ENCODE measurements at places on chromosomes 2 and 18. TPM values are rescaled to one million over a fixed set of nuclear protein-coding genes. Genes with fewer than 3 reads are reported as not detected.

CDKL4 gene
- 0.22 TPM for total RNA-seq

DNA sequence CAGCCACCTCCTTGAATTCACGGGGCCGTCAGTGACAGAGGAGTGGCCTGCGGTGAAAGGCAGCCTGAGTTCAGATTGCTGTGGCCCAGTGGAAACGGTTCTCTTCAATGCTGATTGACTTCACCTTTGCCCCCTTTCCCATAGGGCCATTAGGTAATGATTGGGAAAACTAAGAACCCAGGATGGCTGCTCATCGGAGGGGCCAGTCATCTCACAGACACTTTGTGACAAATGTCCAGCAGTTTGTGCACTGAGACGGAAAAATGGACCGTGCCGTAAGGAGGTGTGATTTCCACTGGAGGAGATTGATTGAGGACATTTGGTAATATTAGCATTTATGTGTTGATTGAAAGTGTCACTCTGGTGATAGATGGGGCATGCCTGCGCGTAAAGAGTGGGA, 59.7 kb upstream of the TPO start:
- DNase-seq = no peak

VWC2L gene
- total RNA-seq = not detected

GRCh38 chr2:235711527-235711926, 217.7 kb downstream of the AGAP1 start:
- no peak for DNase-seq

- no peak for DNase-seq
Measured at GRCh38 chr18:5872886-5873285, 22.4 kb downstream of the TMEM200C start.

ABCA12 gene
- not detected for total RNA-seq

DNA sequence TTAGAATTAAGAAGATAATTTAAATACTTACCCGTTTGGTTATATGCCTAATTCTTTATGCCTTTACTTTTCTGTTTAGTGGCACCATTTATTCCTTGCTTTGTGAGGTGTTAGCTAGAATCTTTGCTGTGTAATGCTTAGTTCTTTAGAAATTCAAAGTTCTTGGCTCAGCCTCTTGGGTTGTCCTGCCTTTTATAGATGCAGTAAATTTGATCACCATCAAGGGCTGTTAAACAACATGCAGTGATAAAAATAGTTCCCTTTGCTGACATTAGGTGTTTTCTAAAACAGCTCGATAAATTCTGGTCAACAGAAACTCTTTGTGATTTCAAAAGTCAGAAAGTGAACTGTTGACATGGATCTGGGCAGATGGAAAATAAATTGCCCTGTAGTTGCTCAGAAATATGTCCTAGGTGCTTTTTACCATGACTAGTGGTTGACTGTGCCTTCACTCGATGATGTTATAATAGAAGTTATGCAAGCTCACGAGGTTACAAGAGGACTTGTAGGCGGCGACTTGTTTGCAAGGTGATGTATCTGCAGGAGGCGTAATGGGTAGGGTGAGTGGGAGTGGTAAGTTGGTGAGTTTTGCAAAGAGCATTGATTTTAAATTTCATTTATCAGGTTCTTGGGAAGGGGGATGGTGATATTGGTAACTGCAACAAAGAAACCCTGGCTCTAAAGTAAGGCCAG, 52.1 kb downstream of the LRRTM1 start:
- DNase-seq = no peak

LOXL3 gene
- total RNA-seq = 1.1 TPM

SCYGR4 gene
- not detected for total RNA-seq

GRCh38 chr2:119305497-119306195, 61.0 kb downstream of the C2orf76 start:
- no peak for DNase-seq

DNA sequence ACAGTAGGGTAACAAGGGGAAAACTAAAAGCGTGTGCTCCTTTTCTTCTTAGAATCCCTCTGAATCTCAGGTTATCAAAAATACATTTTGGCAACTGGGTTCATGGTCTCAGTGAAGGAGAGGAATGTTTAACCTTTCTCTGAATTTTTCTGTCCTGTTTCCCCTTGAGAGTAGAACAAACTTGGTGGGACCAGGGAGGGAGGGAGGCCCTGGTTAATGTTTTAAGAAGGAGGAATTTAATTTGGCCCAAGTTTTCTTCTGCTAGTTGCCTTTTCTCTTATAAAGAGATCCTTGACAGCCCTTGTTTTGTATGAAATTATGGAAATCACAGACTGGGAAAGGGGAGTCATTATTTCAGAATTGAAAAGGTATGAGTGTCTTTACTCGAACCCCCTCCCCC, 12.2 kb upstream of the POU3F3 start:
- DNase-seq = no peak

DNA sequence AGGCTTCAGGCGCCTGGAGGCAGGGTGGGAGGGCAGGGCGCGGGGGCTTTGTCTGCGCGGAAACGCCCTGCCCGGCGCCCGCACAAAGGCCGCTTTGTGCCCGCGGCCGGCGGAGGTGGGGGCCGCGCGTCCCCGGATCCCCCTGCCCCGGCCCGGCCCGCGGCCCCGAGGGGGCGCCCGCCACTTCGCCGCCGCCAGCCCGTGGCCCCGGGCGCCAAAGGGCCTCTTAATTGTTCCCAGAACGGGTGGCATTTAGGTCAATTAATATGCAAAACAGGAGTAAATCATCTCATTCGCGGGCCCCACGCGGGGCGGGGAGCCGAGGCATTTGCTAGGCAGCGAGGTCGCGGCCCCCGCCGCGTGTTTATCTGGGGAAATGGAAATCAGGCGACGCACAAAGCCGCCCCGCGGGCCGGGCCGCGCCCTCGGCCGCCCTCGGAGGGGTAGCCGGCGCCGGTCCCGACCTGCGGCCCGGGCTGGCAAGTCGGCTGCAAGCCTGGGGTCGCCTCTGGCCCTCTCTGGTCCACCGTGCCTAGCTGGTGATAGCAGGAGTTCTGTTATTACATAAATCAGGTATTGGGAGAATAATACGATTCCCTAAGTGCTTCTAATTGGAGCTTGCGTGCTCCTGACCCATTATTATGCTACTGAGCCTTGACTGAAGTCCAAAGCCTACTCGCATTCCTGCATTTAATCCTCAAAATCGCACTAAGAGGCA, 148.2 kb upstream of the GLI2 start:
- no peak for DNase-seq

DNA sequence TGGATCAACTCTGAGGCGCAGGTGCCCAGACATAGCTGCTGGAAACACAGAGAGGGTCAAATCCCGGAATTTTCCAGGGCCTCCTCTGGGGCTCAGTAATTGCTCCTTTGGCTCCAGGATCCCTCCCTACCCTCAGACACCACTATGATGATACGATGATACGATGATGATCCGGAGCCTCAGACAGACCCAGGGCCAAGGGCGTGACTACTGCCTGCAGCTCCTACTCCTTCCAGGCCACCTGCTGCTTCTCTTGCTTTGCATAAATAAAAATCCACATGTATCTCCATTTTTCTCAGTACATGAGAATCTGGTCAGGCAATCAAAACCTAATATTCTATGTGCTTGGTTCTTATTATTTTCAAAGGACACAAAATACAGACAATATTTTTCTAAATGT, 33.7 kb downstream of the MRPL35 start:
- DNase-seq = no peak

GRCh38 chr18:60421356-60422118, 49.0 kb upstream of the MC4R start:
- DNase-seq = no peak

GRCh38 chr2:221588306-221588985, 16.3 kb upstream of the EPHA4 start:
- no peak for DNase-seq

VIL1 gene
- total RNA-seq = not detected

DNA sequence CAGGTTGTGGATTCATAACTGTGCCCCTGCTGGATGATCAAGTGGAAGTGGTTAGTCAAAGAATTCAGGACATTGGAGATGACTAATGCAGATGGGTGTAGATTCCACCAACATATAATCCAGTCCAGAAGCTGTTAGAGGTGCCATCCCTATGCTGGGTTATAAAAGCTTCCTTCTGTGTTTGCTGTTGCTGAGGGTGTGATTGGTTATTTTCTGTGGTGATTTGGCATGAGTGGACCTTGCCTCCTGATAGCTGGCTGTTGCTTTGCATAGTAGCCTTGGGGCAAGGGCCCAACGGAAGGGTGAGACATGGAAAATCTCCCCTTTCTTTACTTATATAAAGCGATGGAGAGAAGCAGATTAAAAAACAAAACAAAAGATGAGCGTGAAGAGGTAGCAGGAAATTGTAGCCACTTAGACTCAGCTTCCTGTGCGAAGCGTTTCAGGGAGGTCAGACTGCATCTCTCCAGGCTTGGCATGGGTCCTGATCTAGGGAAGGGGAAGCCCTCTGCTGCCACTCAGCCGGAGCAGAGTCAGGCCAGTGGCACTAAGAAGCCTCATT, 190.4 kb downstream of the FMNL2 start:
- DNase-seq = no peak

DNA sequence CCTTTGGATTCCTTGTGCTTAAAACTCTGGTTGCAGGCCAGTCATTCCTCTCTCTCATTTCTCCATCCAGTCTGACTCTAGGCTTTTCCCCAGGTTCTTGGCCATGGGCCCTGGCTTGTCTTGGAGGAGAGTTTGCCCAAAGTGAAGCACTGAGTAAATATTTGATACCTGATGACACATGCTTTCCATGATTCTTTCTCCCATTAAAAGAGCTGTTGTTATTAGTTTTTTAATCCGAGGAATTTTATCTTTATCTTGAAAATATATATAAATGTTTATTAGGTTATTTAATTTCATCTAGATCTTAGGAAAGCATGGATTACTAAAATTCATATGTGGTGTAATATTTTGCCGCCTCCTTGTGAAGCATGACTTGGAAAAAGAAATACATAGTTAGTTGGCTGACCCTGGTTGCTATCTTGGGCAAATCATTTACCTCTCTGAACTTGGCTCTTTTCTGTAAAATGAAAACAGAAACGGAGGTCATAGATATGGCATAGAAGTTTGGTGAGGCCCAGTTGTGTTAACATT, 650.1 kb downstream of the SLC4A3 start:
- DNase-seq = no peak

DNA sequence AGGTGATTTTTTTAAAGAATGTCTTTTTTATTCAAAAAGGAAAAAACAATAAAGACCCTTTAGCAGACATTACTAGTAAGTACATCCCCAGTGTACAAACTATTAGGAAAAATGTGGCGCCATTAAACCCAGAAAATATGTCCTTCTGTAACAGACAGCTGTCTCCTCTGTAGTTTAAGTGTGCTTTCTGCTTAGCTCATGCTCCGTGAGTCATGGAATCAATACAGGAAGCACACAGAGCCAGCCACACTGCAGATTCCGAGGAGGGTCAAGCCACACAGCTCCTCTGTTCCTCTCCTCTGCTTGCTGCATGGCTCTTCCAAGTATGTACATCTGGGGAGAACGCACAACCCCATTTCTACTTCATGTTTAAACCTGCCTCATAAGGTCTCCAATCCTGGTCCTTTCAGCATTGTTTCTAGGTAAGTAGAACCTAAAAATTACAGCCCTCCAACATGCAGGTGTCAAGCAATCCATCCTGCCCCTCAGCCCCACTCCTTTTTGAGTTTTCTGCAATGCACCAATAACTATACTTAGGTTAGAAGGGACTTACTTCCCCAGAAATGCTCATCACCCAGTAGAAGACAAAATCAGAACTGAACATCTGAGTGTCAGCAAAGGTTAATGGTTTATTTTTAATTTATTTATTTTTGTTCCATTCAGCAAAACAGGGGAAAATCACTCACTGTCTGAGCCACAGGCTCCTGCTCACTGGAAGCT, 37.5 kb downstream of the ACVR1 start:
- peak; percentile 34 for DNase-seq

- no peak for DNase-seq
Measured at GRCh38 chr2:41949883-41950665, 97.7 kb upstream of the PKDCC start.

GRCh38 chr18:25144820-25145219, 207.1 kb downstream of the ZNF521 start:
- no peak for DNase-seq

GRCh38 chr2:60438653-60439052, 114.8 kb downstream of the BCL11A start:
- no peak for DNase-seq

NEU2 gene
- total RNA-seq = not detected

DNA sequence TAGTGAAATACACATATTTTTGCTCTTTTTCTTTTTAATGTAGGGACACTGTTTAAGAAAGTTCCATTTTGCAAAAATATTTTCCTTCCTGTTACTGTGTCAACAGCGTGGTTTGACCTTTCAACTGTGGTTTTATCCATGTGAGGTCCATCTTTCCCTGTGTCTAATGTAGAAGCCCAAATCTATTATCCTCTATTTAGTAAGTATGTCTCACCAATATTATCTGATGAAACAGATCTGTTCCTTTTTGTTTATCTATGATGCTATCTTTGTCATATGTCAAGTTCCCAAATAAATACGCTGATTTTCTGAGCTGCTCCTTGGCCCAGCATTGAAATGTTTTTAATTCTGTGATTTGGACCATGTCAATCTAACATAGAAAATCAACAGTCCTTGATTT, 3.5 kb upstream of the ARHGAP15 start:
- DNase-seq = no peak

- DNase-seq = no peak
Measured at GRCh38 chr2:186595219-186595618, 5.4 kb downstream of the ITGAV start.

SAG gene
- total RNA-seq = 0.27 TPM

DNA sequence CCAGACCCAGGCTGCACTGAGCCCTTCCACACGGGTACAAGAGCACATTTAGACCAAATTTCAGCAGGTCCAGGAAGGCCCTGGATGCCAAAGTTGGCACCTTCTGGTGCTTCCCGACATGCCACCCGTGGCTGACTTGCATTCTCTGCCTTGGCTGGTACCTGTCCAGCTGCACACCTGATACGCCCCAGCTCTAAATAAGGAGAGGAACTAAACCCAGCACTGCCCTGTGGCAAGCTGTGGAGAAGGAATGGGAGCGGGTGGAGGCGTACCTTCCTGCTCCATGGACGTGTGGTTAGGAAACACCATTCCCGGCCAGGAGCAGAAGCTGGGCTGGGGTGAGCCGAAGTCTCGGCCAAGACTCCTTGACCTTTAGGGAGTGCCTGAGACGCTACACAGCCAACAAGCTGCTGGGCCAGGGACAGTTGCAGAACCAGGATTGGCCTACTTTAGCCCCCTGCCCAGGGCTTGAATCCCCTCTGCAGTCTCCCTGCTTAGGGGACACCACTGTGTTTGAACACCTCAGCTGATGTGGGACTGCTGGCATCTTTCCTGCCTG, 86.5 kb upstream of the TAF1B start:
- DNase-seq = no peak

GRCh38 chr2:145059914-145060313, 540.0 kb upstream of the ZEB2 start:
- no peak for DNase-seq

DNA sequence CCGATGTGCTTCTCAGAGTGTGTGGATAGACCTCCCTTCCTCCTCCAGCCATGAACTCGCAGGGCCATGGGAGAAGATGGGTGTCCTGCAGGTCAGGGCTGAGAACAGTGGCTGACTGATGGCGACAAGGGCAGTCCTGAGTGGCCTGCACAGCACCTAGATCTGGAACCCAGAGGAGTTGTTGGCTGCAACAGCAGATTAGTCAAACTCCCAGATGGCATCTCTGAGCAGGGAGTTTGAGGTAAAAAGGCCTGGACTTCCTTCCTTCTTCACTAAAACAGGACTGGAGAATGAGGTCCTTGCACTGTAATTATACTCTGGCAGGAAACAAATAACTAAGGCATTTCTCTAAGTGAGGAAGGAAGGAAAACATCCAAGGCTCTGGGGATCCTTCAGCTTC, 160.8 kb downstream of the MYCN start:
- DNase-seq = no peak
